ENCODE measurements at places on chromosomes 3 and 15. TPM values are rescaled to one million over a fixed set of nuclear protein-coding genes. Genes with fewer than 3 reads are reported as not detected.

DNA sequence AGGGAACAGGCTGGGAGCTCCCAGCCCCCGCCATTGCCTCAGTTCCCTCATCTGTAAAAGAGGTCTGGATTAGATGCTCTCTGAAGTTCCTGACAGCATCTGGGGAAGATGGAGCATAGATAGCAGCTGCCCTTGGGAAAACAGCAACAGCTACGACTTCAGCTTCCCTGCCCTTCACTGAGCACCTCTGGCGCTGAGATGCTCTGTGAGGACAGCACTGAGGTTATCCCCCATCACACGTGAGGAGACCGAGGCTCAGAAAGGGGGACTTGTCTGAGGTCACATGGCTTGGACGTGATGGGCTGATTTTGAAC lies 11.1 kb upstream of the RPL29 start:
- H3K27ac ChIP-seq: no peak overlapping the region
- no peaks in the 10 kb centered on the region for H3K27me3 ChIP-seq
- H3K36me3 ChIP-seq: no peaks in the 10 kb centered on the region
- peaks cover 13% of the 10 kb centered on the region for H3K4me1 ChIP-seq
- no peak for DNase-seq

DNA sequence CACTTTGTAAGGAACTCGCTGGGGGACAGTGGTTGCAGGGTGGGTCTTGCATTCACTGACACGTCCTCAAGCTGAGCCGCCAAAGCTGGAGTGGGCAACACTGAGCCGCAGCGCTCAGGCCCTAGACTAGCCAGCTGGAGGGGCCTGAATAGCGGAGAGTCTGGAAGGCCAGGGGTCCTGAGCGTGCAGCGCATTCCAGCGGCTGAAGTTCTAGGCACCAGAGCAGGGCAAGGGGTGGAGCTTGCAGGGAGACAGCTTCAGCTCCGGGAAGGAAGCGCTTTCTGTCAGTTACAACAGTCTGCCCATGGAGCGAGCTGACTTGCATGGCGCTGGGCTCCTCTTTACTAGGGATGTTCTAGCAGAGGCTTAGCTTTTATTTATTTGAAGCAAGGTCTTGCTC lies 2.7 kb downstream of the MAP6D1 start:
- no peak overlapping the region for H3K4me3 ChIP-seq
- no peaks in the 10 kb centered on the region for H3K36me3 ChIP-seq
- peaks cover 9% of the 10 kb centered on the region for H3K4me1 ChIP-seq
- no peak overlapping the region for H3K27ac ChIP-seq
- no peak for DNase-seq

Gene ROPN1
- 1.8 TPM for polyA plus RNA-seq

DNA sequence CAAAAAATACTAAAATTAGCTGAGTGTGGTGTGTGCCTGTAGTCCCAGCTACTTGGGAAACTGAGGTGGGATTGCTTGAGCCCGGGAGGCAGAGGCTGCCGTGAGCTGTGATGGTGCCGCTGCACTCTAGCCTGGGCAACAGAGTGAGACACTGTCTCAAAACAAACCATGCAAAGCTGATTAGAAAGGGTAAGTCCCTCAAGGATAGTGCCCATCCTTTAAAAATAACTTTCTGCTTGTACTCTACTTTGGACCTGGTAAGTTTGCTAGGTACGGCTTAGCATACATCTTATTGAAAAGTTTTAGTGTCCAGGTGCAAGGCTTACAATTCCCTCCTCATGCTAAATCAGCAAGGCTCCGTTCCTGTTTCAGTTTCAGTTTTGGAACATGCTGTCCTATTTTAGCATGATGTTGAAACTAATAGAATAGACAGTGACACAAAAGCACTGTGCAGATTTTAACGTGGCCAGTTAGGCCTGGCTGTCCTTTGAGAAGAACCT lies 21.4 kb downstream of the FEM1B start:
- peak overlapping the region; percentile 68 for H3K27ac ChIP-seq
- H3K36me3 ChIP-seq: no peaks in the 10 kb centered on the region

- no peaks in the 10 kb centered on the region for H3K4me1 ChIP-seq
- no peaks in the 10 kb centered on the region for H3K36me3 ChIP-seq
- no peak overlapping the region for H3K27ac ChIP-seq
- no peak for DNase-seq
- H3K27me3 ChIP-seq: no peaks in the 10 kb centered on the region
Measured at GRCh38 chr3:158936530-158937113, 134.8 kb downstream of the MFSD1 start.

Gene TIGIT
- polyA plus RNA-seq: not detected

DNA sequence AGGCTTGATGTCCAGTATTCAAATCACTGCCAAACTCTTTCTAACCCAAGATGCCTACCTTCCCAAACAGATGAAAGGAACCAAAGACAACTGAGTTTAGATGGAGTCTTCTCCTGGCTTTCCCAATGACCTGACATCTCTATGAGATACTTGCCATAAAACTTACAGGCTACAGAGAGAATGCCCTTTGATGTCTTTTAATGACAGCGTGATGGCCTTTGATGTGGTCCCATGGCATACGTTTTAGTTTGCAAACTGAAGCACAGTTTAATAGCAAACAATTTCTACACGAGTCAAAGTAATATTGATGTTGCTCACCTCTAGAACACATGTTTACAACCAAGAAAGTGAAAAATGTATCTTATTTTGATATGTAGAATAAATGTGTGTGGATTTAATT lies 73.2 kb downstream of the ZIC4 start:
- DNase-seq: no peak
- H3K4me3 ChIP-seq: no peak overlapping the region
- no peaks in the 10 kb centered on the region for H3K4me1 ChIP-seq
- H3K27ac ChIP-seq: no peak overlapping the region
- no peaks in the 10 kb centered on the region for H3K36me3 ChIP-seq

GRCh38 chr3:105823149-105823867 lies 45.5 kb downstream of the CBLB start:
- peak overlapping the region; percentile 62 for H3K27ac ChIP-seq
- H3K27me3 ChIP-seq: no peaks in the 10 kb centered on the region
- no peaks in the 10 kb centered on the region for H3K4me1 ChIP-seq
- no peaks in the 10 kb centered on the region for H3K36me3 ChIP-seq
- no peak overlapping the region for H3K4me3 ChIP-seq
- no peak for DNase-seq

DNA sequence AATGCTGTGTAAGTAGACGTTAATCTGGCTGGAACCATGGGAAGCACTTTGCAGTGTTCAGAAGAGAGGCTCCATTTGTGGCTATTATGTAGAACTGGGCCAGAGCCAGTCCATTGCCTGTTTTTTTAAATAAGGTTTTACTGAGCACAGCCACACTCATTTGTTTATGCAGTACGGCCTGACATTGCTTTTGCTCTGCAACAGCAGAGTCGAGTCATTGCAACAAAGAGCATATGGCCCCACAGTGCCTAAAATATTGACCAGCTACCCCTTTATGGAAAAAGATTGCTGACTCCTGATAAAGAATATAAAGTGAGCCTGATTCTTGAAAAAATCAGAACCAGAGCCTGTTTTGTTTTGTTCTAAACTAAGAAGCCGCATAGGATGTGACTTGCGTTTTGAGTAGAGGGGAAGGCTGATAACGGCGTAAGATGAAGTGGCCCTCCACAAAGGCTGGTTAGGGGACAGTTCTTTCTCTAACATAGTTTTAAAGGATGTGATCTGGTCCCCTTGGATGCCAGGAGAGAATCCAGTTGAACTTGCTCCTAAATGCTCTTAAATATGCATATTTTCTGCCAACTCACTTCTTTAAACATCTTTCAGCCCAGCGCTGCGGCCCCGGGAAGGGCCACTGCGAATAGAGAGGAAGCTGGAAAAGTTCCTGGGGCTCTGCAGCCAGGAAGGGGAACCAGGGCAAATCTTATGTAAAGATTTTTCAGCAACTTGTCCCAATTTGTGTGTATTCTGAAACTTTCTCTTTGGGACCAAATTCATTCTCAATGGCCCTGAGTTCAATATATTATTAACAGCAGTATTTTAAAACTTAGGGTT lies 64.5 kb downstream of the GLDN start:
- no peak for DNase-seq
- H3K4me1 ChIP-seq: peaks cover 7% of the 10 kb centered on the region
- no peak overlapping the region for H3K4me3 ChIP-seq
- H3K27ac ChIP-seq: no peak overlapping the region

Gene ATP10A
- polyA plus RNA-seq: 0.23 TPM

Gene MASP1
- polyA plus RNA-seq: 1.2 TPM

DNA sequence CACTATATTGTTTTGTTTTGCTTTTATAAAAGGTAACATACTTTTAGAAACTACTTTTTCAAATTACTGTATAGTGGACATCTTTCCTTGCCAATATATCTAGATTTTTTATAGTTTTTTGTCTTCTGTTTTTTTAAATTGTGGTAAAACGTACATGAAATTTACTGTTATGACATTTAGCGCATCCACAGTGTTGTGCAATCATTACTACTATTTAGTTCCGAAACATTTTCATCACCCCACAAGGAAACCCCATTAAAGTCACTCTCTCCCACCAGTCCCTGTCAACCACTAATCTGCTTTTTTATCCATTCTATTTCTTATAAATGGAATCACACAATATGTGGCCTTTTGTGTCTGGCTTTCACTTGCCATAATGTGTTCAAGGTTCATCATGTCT lies 54.8 kb downstream of the TMEM266 start:
- no peak overlapping the region for H3K4me3 ChIP-seq
- H3K27me3 ChIP-seq: no peaks in the 10 kb centered on the region
- no peaks in the 10 kb centered on the region for H3K36me3 ChIP-seq

GRCh38 chr3:113148284-113148683 lies 63.1 kb upstream of the BOC start:
- no peaks in the 10 kb centered on the region for H3K4me1 ChIP-seq
- H3K27me3 ChIP-seq: no peaks in the 10 kb centered on the region
- H3K36me3 ChIP-seq: no peaks in the 10 kb centered on the region

GRCh38 chr3:109702252-109702651 lies 364.9 kb upstream of the DPPA4 start:
- H3K27me3 ChIP-seq: no peaks in the 10 kb centered on the region
- H3K27ac ChIP-seq: no peak overlapping the region
- no peaks in the 10 kb centered on the region for H3K36me3 ChIP-seq
- no peak for DNase-seq

- no peak for DNase-seq
- no peak overlapping the region for H3K4me3 ChIP-seq
- no peaks in the 10 kb centered on the region for H3K4me1 ChIP-seq
- H3K27me3 ChIP-seq: no peaks in the 10 kb centered on the region
Measured at GRCh38 chr3:99330281-99330680, 308.1 kb upstream of the COL8A1 start.

GRCh38 chr3:185766329-185767001 lies 58.4 kb downstream of the IGF2BP2 start:
- no peaks in the 10 kb centered on the region for H3K27me3 ChIP-seq
- H3K27ac ChIP-seq: no peak overlapping the region
- no peaks in the 10 kb centered on the region for H3K36me3 ChIP-seq
- H3K4me3 ChIP-seq: no peak overlapping the region
- peaks cover 24% of the 10 kb centered on the region for H3K4me1 ChIP-seq
- no peak for DNase-seq

DNA sequence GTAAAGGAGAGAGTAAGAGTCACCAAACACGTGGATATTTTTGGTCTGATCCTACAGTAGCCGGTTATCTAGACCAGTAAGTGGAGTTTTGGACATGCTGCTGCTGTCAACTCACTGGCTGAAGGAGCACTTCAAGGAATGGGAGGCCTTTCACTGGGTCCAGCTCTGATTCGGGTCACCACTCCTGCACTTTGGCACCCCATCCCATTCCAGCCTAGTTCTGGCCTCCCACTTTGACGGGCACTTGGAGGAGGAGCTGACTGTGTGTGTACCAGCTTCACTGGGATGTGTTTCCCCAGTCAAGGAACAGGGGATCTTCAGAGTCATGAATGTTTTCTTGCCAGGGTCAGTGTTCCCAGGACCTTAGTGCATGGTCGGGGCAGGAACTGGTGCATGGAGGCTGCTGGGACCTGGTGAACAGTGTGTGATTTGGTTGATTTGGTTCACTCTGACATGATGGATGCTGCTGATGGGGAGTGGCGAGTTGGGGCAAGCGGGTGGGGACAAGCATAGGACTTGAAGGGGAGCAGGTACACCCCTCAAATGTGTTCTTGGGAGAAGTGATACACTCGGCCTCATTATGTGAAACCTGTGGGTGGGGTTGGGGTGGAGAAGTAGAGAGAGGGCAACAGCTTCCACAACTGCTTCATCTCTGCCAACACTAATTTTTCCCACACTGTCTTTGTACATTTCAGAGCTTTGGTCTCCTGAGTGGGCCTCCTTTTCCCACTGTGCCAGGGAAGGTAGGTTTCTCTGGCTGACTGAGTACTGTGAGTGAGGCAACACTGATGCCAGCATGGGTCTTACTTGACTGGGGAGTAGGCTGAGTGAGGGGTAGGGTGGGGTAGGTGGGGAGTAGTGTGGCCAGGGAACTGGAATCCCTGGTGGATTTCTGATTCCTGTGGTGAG lies 64.0 kb downstream of the RGMA start:
- no peak overlapping the region for H3K27ac ChIP-seq
- H3K4me3 ChIP-seq: no peak overlapping the region
- peaks cover 48% of the 10 kb centered on the region for H3K4me1 ChIP-seq
- no peaks in the 10 kb centered on the region for H3K27me3 ChIP-seq
- DNase-seq: no peak

DNA sequence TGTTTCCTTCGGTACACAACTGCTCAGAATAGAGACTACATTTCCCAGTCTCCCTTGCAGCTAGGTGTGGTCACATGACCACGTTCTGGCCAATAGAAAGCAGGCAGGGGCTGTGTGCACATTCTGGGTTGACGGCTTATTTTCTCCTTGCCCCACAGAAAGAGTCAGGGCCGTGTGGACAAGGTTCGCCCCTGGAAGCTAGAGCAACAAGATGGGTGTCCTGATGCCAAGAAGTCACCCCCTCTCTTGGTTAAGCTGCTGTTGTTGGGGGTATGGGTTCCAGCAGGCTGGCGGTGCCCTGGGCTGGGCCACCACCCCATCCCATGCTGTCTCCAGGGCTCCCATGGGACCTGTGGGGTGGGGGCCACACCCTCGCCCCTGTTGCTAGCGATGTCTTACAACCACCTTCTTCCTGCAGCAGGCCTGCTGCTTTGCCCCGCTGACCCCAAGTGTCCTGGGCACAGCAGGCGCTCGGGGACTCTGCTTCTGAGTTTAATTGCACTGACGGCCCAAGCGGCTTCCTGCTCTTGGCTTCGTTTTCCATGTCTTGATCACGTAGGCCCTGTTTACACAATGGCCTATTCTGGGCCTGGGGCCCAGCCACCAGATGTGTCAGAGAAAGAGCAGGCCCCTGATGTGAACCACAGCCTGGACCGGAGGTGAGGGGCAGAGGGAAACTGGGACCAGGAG lies 24.9 kb downstream of the ABTB1 start:
- H3K4me1 ChIP-seq: peaks cover 60% of the 10 kb centered on the region
- DNase-seq: peak; percentile 97
- no peaks in the 10 kb centered on the region for H3K36me3 ChIP-seq
- H3K27ac ChIP-seq: peak overlapping the region; percentile 94
- H3K27me3 ChIP-seq: no peaks in the 10 kb centered on the region

Gene WDR76
- 2.5 TPM for polyA plus RNA-seq

Gene KATNBL1
- 36.5 TPM for polyA plus RNA-seq

- no peaks in the 10 kb centered on the region for H3K27me3 ChIP-seq
- DNase-seq: no peak
- peaks cover 90% of the 10 kb centered on the region for H3K4me1 ChIP-seq
- peak overlapping the region; percentile 8 for H3K4me3 ChIP-seq
Measured at GRCh38 chr3:71135373-71136088, 448.0 kb downstream of the FOXP1 start.

Data from sigmoid colon (tissue), 7 donors.